Activated T-cell treated with anti-CD3 and anti-CD28 coated beads, Interleukin-2, amount 50 U/mL, for 1 hour (primary cell): ENCODE measurements at places on chromosomes 7 and 10.

DNA sequence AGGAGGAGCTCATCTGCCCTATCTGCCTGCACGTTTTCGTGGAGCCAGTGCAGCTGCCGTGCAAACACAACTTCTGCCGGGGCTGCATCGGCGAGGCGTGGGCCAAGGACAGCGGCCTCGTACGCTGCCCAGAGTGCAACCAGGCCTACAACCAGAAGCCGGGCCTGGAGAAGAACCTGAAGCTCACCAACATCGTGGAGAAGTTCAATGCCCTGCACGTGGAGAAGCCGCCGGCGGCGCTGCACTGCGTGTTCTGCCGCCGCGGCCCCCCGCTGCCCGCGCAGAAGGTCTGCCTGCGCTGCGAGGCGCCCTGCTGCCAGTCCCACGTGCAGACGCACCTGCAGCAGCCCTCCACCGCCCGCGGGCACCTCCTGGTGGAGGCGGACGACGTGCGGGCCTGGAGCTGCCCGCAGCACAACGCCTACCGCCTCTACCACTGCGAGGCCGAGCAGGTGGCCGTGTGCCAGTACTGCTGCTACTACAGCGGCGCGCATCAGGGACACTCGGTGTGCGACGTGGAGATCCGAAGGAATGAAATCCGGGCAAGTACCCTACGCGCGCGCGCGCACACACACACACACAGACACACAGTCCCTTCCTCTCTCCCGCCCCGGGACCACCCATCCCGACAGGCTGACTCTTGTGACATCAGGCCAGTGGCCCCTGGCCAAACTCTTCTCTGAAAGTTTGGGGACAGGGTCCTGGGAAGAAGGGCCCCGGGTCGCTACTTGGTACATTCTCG, 538 bp downstream of the TRIM8 start:
- DNase-seq = peak; percentile 87

DNA sequence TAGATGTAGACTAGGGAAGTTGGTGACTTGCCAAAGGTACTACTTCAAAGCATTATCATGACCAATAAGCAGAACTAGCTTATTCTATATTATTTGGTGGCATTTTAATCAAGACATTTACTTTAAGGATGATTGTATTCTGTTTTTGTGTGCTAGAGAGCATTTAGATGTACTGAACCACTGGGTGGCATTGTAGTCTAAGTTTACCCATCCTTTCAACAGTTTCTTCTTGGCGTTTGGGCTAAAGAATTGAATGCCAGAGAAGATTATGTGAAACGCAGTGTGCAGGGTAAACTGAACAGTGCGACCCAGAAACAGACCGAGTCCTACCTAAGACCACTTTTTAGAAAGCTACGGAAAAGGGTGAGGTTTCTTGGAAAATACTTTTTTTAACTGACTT, 26.8 kb downstream of the PRPF18 start:
- no peak for DNase-seq

- no peak for DNase-seq
These were observed 241.4 kb upstream of the ZNF32 start for GRCh38 chr10:43890124-43890523.

DNA sequence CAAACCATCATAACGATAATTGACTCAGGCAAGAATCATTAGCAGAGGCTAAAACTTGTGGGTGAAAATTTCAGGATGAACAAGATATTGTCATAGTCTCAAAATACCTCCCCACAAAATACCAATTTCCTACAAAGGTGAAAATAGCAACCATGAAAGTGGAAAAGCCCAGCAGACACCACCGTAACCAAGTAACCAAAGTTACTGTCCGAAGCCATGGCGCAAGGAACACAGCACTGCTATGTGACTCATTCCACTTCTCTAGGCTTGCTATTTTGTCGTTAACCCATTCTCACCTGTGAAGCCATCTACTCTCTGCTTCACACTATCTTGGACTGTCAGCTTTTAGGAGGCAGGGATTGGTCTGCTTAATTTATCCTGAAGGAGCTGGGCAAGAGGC, 113.8 kb upstream of the CACUL1 start:
- no peak for DNase-seq

- no peak for DNase-seq
These were observed 346.4 kb upstream of the TMEM229A start for GRCh38 chr7:124379296-124379695.

- no peak for DNase-seq
These were observed 70.3 kb downstream of the PON1 start for GRCh38 chr7:95253986-95254385.

DNA sequence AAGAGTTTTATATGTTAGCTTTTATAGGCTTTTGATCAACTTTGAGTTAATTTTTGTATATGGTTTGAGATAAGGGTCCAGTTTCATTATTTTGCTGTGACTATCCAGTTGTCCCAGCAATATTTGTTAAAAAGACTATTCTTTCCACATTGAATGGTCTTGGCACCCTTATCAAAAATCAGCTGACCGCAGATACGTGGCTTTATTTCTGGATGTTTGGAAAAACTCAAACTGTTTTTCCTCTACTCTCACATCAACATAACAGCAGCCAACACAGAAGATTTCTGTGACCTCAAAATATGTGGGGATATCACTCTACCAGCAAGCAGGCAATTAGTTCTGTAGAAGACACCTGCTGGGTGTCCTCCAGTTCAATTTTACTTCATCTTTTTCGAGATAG, 116.6 kb upstream of the GLCCI1 start:
- DNase-seq = no peak

GRCh38 chr10:7915923-7916536, 97.7 kb downstream of the TAF3 start:
- no peak for DNase-seq

GRCh38 chr7:103613655-103614642, 167.9 kb upstream of the SLC26A5 start:
- no peak for DNase-seq

GRCh38 chr7:8035192-8035591, 66.6 kb downstream of the GLCCI1 start:
- DNase-seq = no peak

- no peak for DNase-seq
These were observed 20.9 kb downstream of the FOXK1 start for GRCh38 chr7:4702961-4703512.

- DNase-seq = no peak
These were observed 82.3 kb downstream of the LHFPL3 start for GRCh38 chr7:104410742-104411141.

DNA sequence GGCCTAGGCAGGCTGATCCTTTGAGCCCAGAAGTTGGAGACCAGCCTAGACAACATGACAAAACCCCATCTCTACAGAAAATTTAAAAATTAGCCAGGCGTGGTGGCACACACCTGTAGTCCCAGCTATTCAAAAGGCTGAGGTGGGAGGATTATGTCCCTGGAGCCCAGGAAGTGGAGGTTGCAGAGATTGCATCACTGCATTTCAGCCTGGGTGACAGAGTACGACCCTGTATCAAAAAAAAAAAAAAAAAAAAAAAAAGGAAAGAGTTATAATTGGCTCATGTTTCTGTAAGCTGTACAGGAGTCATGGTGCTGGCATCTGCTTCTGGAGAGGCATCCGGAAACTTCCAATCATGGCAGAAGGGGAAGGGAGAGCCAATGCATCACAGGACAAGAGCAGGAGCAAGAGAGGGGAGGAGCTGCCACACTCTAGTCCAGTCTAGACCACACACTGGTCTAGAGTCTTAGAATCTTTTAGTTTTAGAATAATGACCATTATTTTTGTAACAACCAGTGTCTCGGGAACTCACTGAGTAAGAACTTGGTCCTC, 16.8 kb downstream of the DOCK1 start:
- no peak for DNase-seq

- DNase-seq = no peak
These were observed 213.5 kb downstream of the FANK1 start for GRCh38 chr10:126109893-126110292.

GRCh38 chr10:131933696-131934086, 32.9 kb downstream of the PPP2R2D start:
- no peak for DNase-seq

DNA sequence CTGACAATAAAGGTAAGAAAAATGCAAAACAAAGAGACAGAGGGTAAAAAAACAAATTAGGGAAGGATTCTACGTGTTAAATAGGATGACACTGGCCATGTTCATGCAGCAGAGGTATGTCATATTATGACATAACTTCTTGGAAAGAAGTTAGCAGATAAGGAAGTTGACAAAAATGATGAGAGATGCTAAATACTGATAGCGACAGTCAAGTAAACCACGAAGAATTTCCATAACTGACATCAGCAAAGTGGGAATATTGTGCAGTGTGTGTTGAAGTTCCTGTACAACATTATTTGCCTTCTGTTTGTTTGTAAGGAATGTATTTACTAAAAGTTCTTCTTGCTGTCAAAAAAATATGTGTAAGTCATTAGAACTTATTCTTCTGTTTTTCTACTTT, 29.5 kb downstream of the MDH2 start:
- DNase-seq = no peak

- no peak for DNase-seq
These were observed 59.1 kb downstream of the ARMC3 start for GRCh38 chr10:22986771-22987542.

GRCh38 chr10:12638781-12639180, 289.4 kb downstream of the CAMK1D start:
- DNase-seq = no peak

GRCh38 chr7:141976524-141977245, 3.1 kb upstream of the TAS2R38 start:
- DNase-seq = no peak

DNA sequence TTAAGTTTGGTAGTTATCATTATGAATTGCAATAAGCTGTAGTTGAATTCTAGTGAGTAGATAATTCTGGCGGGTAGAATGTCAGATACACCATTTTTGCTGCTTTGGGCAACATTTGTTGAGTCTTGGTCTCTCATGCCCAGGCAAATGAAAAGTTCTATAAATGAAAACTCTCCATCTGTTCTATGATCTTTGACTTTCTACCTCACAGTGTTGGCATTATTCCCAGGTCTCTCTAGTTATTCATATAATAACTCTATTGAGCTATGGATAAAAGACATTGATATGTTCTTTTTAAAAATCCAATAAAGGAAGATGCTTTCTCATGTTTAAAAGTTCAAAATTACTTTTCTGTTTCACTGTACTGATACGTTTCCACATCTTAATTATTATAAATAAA, 415.3 kb upstream of the SEMA3D start:
- no peak for DNase-seq

DNA sequence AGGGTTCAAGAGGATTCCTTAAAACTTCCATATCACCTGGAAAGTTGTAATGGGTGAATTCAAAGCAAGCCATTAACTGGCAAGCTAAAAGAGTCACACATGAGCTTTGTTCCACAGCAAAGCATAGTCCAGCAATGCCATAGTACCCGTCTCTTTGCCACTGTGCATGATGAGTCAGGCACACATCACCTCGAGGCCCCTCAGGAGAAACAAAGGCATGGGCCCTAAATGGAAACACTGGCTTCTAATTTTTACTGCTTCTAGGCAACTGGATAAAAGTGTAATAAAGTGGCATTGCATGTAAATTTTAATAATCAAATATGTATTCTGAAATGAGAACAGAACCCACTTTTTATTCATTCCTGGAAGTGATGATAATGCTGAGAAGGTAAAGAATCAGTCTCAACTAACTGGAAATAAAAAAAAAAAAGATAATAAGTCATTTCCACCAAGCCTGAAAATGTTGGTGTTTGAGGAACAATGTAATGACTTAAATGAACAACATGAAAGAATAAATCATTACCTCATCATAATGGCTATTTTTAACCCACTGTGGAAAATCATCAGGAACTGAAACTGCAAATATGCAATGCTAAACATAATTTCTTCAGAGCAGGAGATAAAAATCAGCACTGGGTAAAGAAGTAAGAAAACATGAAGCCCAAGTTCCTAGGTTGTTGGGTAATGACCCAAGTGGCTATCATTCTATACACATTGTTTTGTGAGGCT, 104.9 kb downstream of the CDK6 start:
- no peak for DNase-seq

DNA sequence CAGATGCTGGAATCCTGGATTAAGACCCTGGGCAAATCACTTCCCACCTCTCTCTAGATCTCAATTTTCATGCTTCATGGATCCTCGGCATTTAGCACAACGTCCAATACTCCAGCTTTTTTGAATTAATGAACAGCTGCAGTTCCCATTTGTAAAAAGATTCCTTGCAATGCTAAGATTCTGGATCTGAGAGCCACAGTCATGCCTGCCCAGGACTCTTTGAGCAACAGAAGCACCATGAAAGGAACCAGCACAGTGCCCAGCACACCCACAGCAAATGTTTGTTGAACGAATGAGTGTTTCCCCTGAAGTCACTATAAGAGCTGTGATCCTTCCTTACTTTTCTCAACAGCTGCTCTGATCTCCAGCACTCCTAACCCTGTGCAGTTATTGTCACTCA, 20.8 kb upstream of the DDIT4 start:
- no peak for DNase-seq

GRCh38 chr10:77667426-77668324, 30.1 kb upstream of the KCNMA1 start:
- no peak for DNase-seq

GRCh38 chr7:151623766-151624165, 104.1 kb upstream of the RHEB start:
- DNase-seq = no peak

GRCh38 chr10:131181456-131181855, 130.1 kb downstream of the TCERG1L start:
- DNase-seq = no peak

DNA sequence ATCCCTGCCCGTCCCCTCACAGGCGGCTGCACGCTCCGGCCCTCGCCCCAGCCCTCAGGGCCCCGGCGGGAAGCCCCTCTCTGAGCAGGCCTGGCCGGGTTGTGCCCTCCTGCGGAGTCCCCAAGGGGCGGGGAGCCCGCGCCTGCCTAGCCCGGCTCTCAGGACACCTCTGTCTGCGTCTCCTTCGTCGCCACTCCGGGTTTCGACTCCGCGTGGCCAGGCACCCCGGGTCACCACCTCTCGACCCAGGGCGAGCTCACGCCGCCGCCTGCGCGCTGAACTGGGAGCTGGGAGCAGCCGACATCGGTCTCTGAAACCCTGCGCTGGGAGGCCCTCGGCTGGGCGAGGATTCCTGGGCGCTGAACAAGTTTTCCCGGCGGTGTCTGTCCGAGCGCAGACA, 6.2 kb upstream of the OGDHL start:
- DNase-seq = no peak

GRCh38 chr10:361203-362081, 226.2 kb downstream of the ZMYND11 start:
- no peak for DNase-seq

GRCh38 chr10:63497321-63497720, 23.9 kb upstream of the REEP3 start:
- DNase-seq = no peak

- DNase-seq = no peak
These were observed 82.5 kb upstream of the SP4 start for GRCh38 chr7:21345361-21345760.
